ENCODE measurements at places on chromosomes 6 and 20.

DNA sequence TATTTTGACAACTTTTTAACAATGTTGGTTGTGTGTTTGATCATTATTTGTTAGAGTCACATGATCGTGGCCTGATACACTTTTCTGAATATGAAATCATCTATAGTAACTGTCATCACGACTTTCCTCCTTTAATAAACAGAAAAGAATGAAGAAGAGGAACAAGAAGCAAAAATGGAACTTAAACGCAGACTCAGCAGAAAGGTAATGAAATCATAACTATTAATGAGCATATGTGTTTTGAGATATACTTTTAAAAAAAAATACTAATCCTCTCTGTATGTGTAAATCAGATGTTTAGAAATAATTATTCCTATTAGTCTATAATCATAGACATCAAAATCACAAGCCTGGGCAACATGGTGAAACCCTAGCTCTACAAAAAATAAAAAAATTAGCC lies 60.1 kb upstream of the LTV1 start:
- DNase-seq: no peak

- DNase-seq: no peak
These were observed 7.2 kb downstream of the FAM217B start for GRCh38 chr20:59947376-59947775.

- DNase-seq: no peak
These were observed 70.6 kb upstream of the F13A1 start for GRCh38 chr6:6390849-6391602.

DNA sequence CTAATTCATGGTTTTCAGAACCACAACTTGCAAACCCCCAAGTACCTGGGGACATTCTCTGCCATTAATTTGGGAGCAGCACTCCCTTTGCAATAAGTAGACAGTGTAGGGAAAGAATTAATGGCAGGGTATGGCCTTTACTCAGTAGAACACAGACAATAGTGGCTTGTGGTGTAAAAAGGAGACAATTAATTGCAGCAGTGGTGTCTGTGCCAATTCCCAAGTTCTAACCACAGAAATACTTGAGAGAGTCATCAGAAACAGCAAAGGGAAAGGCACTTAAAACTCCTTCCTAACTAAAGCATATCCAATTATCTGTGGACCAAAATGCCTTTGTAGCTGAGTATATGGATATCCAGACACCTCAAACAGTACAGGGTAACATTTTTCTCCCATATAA lies 257.6 kb upstream of the POU3F2 start:
- DNase-seq: no peak

DNA sequence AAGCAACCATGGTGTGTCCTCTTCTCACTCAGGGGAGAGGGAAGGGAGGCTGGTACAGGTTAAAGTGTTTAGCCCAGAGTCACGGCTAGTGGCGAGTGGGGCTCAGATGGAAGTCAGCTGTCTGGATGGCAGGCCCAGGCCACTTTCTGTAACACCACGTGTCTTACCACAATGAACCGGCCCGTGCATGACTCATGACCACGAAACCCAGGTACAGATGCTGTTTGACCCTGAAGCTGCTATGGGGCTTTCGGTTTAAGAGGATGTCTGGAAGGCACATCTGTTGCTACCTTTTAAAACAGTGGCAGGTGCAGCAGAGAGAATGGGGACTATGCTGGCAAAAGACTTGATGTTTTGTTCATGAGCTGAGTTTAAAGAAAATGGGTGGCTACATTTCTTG lies 36.5 kb upstream of the MPC1 start:
- DNase-seq: no peak

GRCh38 chr6:41551086-41551700 lies 5.0 kb downstream of the FOXP4 start:
- no peak for DNase-seq

DNA sequence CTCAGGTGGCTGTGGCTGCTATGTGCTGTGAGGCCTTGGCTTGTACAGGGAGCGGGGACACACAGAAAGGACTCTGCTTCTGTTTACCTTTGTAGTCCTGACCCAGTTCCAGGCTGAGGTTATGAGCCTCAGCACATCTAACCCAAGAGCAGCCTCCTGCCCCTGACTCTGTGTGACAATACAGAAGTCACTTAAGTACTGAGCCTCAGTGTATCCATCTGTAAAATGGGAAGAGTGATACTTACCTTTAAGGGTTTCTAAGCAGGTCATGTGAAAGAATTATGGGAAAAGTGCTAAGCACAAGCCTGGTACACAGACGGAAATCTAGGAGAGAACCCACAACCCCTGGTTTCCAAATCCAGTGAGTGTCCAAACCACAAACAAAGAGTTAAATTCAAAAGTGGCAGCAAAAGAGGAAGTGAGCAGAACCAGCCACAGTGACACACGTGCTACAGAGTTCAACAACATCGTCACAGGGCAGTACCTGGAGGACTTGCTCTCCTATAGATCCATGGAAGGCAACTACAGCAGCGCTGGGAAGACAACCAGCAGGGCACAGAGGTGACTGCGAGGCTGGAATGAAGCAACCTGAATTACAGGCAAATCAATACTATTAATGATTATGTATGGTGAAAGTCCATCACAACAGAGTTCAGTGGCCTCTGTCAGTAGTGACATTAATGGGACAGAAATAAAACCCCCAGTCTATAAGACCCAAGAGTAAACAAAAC lies 12.5 kb downstream of the TRIM26 start:
- DNase-seq: no peak

DNA sequence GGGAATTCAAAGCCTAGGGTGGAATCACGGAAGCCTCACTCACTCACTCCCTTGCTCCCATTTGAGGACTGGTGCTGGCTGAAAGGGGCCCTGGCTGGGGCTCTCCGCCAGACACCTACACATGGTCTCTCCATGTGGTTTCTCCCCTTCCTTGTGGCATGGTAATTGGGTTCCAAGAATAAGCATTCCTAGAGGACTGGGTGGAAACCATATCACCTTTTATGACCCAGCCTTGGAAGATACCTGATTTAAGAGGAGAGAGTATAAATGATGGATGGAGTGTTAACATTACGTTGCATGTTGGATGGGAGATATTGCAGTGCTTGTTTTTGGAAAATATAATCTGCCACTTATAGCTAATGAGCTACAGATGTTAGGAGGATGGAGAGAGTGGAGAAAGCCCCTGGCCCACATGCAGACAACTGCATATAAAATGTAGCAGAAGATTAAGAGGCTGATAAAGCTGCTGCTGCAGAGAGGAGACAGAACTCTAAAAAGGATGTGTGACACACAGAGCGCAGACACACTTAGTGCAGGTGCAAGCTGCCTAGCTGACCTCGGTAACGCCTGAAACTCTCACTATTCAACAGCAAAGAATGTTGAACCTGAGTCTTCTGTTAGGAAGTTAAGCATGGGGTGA lies 23.3 kb upstream of the CDKN1A start:
- DNase-seq: no peak

DNA sequence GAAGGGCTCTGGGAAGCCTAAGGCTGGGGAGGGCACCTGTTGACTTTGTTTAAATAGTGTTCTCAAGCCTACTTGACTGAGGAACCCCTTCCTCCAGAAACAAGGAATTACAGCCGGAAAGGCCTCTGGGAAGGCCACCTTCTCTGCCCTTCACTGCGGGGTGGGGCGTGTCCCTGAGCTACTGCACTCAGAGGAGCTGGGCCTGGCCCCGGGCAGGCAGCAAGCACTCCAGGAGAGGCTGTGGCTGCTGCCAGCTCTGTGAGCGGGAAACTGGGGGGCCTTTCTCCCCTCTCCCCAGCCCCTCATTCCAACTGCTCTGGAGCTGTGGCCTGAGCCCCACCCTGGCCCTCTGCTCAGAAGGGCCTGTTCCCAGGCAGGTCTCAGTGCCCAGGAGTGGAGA lies 4.0 kb upstream of the OSBPL2 start:
- no peak for DNase-seq

GRCh38 chr6:126437205-126437604 lies 97.3 kb downstream of the CENPW start:
- no peak for DNase-seq

DNA sequence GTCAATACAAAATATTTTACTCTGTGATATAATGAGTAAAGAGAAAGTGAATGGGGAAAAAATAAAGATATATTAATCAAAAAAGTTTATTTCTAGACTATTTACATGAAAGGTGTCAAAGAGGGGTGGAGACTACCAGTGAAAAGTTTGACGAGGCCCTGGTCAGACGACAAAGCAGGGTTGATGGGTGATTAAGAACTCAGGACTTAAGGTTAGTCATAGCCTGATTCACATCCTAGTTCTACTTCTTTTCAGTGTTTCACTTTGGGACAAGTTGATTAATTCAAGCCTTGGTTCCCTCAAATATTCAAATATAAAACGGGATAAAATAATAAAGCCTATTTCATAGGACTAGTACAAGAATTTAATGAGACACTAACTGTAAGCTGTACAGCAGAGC lies 178.2 kb upstream of the HS3ST5 start:
- DNase-seq: no peak

DNA sequence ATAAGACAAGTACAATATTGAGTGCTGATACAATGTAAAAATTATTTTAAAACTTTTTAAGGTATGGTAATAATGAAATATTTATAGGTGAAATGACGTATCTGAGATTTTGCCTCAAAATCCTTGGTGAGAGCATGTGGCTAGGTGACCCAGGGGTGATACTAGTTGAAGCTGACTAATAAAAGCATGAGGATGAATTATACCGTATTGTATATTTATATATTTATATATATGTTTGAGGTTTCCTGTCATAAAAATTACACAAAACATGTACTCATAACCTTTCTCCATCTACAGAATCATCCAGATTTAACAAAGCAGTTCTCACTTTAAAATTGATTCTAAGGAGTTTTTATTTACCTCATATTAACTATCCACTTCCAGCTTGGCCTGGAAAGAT lies 358.1 kb downstream of the CDKAL1 start:
- DNase-seq: no peak

DNA sequence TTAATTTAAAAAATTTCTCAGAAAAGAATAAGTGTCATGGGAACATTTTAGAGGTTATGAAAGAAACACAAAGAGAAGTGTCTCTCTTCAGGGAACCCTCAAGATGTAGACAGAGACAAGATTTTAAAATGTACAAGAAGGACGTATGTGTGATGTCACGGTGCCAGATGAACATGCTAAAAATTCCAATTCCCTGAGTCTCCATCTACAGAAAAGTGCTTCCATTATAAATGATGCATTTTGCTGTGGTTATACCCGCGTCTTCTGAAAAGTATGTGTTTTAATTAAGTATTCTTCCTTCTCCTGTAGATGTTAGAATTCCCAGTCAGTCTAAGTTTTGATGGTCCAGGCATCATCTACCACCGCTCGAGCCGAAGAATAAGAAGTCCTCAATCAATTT lies 489.1 kb downstream of the PREX1 start:
- DNase-seq: no peak

DNA sequence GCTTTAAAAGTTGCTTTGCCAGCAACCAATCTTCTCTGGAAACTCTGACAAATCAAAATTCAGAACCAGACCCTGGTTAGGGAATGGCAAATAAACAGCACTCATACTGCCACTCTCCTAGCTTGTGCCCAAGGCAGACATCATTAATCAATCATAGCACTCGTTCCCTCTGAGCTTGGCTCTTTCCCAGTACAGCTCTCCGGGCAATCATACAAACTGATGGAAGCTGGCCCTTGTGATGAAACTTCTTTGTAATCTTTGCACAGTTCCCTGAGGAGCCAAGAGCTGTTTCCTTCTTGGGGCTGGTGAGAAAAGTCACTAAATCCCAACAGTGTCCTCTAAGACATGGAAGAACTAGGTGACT lies 34.7 kb downstream of the KIAA1755 start:
- no peak for DNase-seq

DNA sequence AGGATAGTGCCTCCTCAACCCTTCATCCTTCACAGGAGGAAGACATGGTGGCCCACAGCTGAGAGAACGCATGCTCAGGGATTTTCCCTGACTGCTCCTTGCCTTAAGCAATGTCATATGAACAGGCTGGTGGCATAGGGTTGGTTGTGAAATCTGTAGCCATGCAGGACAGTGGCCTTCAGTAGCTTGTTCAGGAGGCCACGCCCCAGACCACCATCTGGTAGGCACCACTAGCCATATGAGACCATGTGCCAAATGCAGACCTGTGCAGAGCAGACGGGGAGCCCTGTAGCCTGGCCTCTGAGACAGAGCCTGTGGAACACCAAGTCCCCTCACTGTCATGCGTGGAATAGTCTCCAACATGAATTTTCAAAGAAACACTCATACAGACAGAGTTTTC lies 76.5 kb downstream of the ADTRP start:
- DNase-seq: no peak

DNA sequence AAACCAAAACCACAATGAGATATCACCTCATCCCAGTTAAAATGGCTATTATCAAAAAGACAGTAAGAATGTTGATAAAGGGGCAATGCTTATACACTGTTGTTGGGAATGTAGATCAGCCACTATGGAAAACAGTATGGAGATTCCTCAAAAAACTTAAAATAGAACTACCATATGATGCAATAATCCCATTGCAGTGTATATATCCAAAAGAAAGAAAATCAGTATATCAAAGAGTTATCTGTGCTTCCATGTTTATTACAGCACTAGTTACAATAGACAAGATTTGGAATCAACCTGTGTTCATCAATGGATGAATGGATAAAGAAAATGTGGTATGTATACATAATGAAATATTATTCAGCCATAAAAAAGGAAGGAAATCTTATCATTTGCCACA lies 3.5 kb upstream of the FABP7 start:
- DNase-seq: no peak

- DNase-seq: no peak
These were observed 898.9 kb upstream of the MAN1A1 start for GRCh38 chr6:120248451-120248850.

- DNase-seq: no peak
These were observed 3.5 kb downstream of the TENT5A start for GRCh38 chr6:81748994-81749393.

GRCh38 chr6:35400111-35400510 lies 52.0 kb upstream of the FANCE start:
- no peak for DNase-seq

DNA sequence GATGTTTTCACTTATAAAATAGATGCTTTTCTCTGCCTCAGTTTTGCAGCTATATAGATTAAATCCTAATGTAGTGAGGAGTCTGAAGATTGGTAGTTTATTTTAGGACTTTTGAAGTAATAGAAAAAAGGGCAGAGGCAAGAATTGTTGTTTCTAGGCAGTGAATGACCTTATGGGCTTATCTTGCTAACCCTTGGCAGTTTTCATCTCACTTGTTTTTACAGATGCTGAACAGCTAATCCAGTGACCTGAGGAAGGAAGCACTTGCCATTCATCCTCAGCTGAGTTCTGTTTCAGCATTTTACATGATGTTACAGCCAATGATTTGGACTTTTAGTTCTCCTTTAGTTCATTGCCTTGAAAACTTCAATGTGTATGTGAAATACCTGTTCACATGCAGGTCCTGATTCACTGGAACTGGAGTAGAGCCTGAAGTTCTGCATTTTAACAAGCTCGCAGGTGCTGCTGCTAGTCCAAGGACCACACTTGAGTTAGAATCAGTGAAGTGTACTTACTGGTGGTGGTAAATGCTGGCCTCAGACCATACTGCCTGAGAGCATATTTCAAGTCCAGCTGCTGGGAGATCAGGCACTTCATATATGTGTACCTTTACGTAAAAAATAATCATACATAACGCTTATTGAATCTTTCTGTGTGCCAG lies 86.9 kb downstream of the TULP4 start:
- no peak for DNase-seq

- DNase-seq: no peak
These were observed 4.2 kb downstream of the GPR31 start for GRCh38 chr6:167153521-167153959.

Data from endothelial cell (in vitro differentiated cells).